Stimulated activated CD8-positive, alpha-beta memory T cell treated with anti-CD3 and anti-CD28 coated beads, Interleukin-4, amount 100 ng/mL, for 48 hours (primary cell): ENCODE measurements at places on chromosomes 1 and 21.

DNA sequence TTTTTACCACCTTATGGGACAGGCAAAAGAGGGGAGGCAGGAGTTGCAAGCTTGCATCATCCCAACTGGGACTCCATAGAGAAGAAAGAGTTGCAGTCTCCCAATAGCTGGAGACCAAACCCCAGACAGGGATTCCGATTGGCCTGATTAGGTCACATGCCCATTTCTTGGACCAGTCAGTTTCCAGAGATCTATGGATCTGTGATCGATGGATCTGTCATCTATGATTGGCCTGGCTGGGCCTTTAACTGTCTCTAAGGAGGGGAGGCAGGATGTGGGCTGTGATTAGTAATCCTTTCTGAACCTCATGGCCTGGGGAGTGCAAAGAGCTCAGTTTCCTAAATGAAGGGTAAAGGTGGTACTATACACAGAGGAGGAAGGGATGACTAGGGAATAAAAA lies 252.1 kb downstream of the MATN1 start:
- no peak for DNase-seq

- no peak for DNase-seq
Observed at GRCh38 chr1:232305050-232305449, 324.9 kb downstream of the SIPA1L2 start.

DNA sequence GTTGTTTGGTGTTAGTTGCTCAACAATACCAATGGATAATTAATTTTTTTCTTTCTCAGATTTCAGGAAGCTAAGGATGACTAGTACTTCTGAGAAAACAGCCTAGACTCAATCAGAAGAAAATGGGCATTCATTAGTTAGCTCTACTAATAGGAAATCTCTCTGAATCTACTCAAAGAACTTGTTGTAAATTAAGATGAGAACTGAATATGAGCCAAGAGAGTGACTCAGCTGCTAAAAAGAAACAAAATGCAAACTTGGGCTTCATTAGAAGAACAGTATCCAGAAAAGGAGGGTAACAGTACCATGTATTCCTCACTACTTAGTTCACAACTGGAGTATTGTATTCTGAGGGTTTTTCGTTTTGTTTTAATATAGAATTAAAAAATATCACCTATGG lies 12.5 kb downstream of the FOXJ3 start:
- DNase-seq, result no peak

GRCh38 chr1:34101151-34101550 lies 63.9 kb downstream of the CSMD2 start:
- DNase-seq, result no peak

- no peak for DNase-seq
Observed at GRCh38 chr1:44847845-44848244, 4.8 kb upstream of the PTCH2 start.

DNA sequence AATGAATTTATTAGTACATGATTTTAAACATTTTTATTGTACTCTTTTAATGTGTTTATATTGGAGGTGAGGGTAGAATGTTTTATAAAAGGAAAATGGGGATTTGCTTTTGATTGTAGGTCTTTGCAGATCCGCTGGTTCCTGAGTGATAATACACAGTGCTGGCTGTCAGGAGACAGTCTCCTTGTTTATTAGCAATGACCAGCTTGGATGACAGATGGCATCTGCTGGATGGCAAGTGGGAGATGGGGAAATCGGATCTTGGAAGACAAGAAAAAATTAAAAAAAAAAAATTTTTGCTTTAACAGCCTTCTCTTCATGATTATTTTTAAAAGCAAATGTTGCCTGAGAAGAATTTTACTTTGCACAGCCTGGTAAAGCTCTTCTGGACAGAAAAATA lies 4.4 kb upstream of the PHTF1 start:
- DNase-seq, result no peak

DNA sequence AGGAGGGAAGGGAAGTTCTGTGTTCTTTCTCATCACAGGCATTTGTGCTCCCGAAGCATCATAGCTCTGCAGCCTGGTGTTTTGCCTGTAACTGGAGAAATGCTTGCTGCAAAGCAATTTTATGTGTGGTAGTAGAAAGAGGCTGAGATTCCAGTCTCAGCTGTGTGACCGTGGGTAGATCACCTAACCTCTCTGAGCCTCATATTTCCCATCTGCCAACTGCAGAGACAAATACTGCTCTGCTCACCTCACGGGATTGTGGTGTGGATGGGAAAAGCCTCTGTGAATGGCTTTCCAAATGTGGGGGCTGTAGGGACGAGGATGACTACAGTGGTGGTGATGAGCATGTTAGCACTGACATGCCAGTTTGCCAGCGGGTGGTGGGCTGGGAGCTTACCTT lies 84.0 kb downstream of the MDM4 start:
- DNase-seq, result no peak

DNA sequence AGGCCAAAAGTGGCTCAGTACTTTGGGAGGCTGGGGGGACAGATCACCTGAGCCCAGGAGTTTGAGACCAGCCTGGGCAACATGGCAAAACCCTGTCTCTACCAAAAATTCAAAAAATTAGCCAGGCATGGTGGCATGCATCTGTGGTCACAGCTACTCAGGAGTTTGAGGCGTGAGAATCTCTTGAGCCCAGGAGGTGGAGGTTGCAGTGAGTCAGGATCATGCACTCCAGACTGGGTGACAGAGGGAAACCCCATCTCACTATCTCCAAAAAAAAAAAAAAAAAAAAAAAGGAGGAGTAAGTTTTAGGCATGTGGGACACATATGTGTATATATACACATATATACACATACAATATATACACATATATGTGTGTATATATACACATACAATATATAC lies 165.3 kb upstream of the DPYD start:
- DNase-seq, result no peak
